ENCODE measurements at places on chromosomes 3 and 15.

DNA sequence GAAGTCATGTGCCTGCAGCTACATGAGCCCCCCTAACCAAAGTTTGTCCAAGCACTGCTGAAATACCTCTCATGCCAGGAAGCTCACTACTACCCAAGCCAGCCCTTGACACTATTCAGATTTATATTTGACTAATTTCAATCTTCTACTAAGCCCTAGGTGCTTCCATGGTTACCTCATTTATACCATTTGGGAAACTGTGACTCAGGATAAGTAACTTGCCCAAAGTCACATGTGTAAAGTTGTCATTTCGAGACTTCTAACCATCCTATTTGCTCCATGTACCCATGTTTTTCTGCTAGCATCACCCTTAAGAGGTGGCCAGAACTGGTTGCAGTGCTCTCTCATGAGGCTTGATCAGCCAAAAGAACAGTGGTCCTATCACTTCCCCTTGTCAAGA, 20.7 kb upstream of the TIMP4 start:
- no peak for DNase-seq

- no peak for DNase-seq
These were observed 272.4 kb downstream of the THRB start for GRCh38 chr3:24222165-24222805.

- no peak for DNase-seq
These were observed 329.9 kb upstream of the AGTR1 start for GRCh38 chr3:148367756-148368155.

GRCh38 chr3:7843441-7843840, 658.2 kb upstream of the LMCD1 start:
- no peak for DNase-seq

- DNase-seq = no peak
These were observed 23.1 kb downstream of the STIMATE start for GRCh38 chr3:52874160-52874701.

Measured in stimulated activated CD8-positive, alpha-beta memory T cell treated with anti-CD3 and anti-CD28 coated beads, Interleukin-15, amount 100 ng/mL, for 48 hours (primary cell).